Stimulated activated CD4-positive, alpha-beta T cell treated with anti-CD3 and anti-CD28 coated beads, Interleukin-15, amount 100 ng/mL, for 48 hours (primary cell): ENCODE measurements at places on chromosomes 7 and 10.

DNA sequence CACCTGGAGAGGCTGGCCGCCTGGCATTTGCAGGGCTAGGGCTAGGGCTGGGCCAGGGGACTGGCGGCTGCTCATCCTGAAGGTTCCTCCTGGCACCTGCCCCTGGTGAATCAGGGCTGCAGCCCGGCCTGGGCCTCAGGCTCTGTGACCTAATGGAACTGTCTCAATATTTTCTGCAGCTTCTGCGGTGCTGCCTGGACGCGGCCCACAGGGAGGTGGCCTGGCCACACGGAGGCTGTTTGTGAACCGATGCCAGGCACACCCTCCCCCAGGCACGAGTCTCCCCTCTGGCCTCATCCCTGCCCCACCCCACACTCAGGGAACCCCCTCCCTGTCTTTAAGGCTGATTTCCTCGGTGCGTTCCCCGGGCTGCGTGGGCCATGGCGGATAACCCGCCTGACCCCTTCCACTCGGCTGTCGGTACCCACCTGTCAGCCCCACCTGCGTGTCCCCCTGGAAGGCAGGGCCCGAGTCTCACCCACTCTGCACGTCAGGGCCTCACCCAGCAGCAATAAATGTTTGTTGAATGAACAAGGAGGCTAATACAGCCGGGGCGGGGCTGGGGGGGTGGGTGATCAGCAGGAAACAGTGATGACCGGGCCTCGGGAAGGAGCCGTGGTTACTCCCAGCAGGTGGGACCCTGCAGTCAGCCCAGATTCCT is 54.5 kb upstream of the DNAJB6 start:
- DNase-seq = no peak

DNA sequence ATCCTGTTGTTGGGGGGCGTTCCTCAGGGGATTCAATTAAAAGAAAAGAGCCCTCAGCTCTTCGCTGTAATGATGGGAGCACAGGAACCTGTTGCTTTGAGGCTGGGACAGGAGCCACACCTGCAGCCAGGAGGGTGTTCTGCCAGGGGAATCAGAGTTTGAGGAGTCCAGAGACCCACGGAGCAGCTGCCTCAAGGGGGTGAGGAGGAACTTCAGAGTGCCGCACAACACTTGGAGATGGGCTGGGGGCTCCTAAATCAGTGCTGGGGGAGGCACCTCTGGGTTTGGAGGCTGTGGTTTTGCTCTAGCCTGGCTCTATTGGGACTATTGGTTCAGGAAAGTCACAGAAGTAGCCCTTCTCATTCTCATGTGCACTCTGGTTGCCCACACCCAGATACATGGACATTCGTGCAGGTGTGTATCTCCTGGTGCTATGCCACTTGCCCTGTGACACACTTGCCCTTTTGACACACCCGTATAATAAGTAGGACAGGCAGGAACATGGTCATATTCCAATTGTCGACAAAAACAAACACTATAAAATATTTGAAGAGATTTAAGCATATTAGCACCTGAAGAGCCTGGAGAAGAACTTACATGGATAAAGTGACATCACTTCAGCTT is 98.1 kb downstream of the PTPN20 start:
- DNase-seq = no peak

DNA sequence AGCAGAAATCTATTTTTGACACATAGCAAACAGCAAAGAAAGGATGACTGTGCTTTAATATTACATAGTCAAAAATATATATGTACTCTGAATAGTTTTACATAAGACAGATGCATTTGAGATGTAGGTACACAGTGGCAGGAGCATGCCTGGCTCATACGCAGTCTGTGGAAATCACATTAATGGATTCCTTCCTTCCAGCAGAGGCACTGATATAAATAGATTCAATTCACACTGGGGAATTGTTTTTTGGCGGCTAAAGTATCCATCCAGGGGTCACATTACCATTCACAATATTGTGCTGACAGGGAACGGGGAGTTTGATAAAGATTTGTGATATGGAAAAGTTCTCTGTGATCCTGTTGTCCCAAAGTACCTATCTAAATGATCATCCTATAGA is 72.5 kb upstream of the AGR3 start:
- DNase-seq = no peak

DNA sequence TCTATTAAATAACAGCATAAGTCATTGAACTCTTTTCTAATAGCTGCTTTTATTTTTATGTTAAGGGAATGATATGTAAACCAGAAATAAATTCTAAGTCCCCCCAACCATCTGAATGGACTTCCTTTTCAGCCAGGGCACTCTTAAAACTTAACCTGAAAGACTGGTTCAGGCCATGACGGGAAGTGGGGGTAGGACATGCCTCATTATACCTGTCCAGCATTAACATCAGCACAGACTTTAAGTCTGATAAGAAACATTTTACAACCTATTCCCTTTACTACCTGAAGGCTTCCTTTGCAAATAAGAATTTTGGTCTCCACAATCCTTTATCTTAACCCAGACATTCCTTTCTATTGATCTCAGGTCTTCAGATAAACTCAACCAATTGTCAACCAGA is 56.0 kb upstream of the CYP2C18 start:
- no peak for DNase-seq

- no peak for DNase-seq
These were observed 41.7 kb downstream of the CACUL1 start for GRCh38 chr10:118712930-118713634.

GRCh38 chr7:118183428-118183785 is 557 bp upstream of the LSM8 start:
- no peak for DNase-seq

DNA sequence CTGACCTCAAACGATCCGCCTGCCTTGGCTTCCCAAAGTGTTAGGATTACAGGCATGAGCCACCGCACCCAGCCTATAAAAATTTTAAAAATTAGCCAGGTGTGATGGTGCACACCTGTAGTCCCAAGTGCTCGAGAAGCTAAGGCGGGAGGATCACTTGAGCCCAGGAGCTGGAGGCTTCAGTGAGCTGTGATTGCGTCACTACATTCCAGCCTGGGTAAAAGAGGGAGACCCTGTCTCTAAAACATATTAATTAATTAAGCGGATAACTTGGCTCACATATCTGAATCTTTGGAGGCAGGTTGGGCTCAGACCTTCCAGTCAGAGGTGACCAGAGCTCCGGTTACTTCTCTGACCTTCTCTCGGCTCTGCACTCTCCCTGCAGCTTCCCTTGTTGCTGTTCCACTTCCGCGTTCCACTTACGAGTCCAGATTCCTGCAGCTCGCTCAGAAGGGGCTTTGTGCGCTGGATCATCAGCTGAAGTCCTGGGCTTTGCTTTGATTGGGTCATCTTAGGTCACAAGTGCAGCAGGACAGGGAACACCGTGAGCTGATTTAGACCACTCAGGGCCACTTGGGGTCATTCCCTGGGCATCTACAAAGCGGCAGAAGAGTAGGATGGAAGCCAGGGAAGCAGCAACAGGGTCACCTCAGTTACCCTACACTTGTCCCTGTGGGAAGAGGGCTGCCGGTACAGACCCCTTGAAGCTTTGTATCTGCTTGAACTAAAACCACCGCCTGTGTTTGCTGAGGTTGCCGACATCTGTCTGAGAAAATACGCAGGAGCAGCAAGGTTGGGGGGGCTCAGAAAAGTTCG is 2.0 kb upstream of the ARPC1B start:
- DNase-seq = no peak

DNA sequence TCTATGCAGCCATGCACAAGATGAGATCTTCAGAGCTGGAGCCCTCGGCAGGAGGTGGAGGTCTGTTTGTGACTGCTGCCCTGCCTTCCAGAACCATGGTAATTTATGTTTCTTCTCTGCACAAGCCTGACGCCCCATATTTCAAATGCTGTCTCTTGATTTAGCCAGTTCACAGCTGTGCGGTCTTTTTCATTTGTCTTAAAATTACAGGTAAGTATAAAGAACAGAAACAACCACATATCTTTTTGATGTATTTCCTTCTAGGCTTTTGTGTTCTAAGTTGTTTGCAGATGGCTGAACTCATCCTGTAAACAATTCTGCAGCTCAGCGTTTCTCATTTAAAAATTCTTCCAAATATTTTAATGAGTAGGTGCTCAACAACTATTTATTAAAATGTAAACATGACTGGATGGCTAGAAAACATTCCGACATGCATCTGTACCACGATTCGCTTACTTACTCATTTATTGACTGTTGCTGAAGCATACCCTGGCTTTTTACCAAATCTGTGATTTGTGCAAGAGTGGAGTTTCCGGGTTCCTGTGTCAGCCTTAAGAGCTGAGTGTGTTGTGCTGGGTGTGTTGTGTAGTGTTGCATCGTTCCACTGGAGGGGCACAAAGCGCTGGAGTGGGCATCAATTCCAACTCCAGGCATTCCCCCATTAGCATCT is 58.9 kb downstream of the PIP4K2A start:
- no peak for DNase-seq

DNA sequence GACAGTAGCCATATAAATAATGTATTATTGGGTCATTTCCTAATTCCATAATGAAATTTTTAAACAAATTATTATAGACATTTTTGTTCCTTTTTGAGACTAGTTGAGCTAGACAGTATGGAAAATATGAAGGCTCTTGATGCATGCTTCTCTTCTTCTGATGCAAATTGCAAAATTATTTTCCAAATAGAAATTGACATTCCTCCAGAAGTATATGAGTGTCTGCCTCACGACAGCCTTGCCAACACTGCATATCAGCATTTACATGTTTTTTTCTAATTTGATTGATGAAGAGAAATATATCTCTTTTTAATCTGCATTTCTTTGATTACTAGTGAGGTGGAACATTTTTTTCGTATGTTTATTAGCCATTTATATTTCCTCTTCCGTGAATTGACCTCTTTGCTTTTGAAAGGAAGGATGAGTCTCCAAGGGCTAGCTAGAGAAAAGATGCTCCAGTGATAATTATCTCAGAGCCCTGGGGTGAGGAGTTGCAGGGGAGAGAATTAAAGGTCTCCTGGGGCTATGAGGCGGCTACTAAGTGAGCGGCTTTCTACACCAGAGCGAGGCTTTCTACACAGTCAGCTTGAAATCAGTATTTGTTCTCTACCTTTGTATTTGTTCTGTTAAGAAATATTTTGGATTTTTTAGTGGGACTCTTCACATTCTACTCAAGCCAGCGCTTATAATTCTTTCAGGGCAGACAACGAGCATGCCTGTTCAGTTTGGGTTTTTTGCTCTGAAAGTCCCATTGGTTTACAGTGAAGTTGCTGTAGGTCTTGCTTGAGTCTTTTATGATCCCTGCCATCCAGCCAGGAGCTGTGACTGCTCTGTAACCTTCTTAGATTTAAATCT is 712.2 kb upstream of the GALNT17 start:
- no peak for DNase-seq

DNA sequence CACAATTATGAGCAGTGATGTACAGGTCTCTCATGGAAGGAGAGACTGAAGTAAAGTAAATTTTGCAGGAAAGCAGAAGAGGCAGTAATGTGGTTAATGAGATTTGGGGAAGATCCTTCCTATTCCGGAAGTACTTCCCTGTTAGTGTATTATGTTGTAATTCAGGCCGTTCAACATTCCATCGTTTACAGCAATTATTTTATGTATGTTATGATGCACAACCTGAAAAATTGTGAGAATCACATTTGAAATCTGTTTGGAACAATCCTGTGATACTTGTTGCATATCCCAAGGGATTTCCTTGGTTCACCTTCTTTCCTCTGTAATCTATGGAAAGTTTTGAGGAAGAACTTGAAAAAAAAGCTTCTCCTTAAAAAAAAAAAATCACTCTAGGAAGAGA is 247.8 kb downstream of the SEMA3A start:
- no peak for DNase-seq

GRCh38 chr10:126902157-126902556 is 3.1 kb upstream of the DOCK1 start:
- no peak for DNase-seq

- no peak for DNase-seq
These were observed 71.3 kb downstream of the HDAC9 start for GRCh38 chr7:18566829-18567228.

DNA sequence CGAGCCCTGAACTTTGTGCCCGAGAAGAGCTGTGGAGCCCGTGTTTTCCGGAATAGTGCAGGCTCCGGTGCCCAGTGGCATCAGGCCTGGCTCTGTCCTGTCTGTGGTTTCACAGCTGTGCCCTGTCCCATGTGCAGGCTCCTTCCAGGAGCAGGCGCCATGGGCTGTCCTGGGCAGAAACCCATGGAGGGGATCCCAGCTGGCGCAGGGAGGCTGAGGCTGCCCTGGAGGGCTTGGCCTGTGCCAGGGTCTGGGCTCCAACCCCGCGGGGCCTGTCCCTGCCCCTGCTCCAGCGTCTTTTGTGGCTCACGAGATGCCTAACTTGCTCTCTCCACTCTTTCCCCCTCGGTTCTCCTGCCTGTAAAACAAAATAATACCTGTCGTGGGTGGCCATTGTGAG is 23.3 kb upstream of the CRHR2 start:
- DNase-seq = no peak

- DNase-seq = no peak
These were observed 81.7 kb downstream of the CACNB2 start for GRCh38 chr10:18221882-18222281.

DNA sequence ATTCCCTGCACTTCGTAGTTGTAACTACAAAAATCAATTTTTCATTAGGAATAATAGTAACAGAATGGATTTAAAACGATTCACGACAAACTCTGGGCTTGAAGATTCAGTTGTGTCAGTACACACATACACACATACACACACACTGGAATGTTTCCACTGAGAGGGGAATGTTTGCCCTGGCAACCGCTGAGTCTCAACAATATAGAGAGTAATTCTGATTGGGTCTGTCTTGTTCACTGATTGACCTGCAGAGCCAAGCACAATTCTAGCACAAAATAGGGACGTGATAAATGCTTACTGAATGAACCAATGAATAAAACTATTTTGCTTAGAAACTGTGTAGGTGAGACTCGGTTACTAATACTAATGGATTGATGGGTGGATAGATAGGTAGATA is 204.4 kb upstream of the CCDC6 start:
- no peak for DNase-seq
